ENCODE measurements at places on chromosomes 6 and 20.

DNA sequence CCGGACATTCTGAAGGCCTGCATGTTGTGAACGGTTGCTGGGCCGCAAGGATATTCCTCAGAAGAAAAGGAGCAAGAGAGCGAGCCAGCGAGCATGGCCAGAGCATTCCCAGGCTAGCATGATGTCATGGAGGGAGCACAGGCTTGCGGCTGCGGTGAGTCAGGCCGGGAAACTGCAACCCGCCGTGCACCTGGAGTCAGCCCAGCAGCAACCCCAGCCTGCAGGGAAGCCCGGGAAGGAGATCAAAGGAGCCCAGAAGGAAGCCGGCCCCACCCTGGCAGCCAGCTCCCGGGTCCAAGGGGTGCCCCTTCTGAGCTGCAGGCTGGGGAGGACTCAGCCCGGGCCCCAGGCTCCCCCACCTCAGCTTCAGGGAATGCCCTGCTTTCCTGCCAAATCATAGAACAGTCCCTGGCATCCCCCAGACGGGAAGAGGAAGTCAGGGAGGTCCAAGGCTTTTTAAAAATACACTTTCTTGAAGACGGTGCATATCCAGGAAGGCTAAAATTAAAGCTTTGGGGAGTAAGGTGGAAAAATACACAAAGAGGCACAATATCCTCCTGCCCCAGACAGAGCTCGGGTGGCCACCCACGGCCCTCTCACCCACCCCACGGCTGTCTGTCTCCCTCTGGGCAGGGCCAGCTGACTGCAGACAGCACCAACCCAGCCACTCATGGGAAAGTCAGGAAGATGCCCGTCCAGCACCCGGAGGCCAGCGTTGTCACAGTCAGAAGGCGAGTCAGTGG is 53.7 kb downstream of the BMP7 start:
- peak; percentile 55 for DNase-seq

DNA sequence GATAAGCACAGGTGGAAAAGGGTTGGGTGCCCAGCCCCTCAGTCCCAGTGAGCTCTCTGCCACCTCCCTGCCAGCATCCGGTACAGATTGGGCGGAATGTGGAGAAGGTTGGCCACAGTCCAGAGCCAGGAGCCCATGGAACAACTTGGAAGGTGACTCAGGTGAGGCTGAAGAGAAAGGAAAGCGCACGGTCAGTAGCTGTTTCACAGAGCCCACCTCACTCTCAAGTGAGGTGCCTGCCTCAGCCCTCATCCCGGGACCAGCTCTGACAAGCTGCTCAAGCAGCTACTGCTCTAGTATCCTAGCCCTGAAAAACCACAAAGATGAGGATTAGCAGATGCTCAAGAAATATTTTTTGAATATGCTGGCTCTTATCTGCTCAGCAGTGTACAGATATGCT is 1.1 kb upstream of the MMP24OS start:
- no peak for DNase-seq

- peak; percentile 55 for DNase-seq
Observed at GRCh38 chr6:16764188-16764950, 3.1 kb upstream of the ATXN1 start.

GRCh38 chr20:39607141-39607540 is 645.0 kb downstream of the DHX35 start:
- DNase-seq, result no peak

DNA sequence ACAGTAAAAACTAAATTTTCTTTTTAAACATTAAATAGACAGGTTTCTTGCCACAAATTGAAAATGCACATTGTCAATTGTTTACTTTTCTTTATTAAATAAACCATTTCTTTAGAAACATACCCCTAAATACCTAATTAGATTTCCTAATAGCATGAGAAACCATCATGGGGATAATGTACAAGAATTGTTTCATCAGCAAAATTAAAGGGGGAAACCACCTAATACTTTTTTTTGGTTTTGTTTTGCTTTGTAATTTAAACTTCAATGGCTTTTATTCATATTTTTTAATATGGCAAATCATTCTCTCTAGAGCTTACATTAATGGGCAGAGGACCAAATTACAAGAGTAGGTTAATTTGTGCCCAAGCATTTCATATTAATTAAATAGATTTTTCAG is 987.9 kb downstream of the EPHA7 start:
- no peak for DNase-seq

- no peak for DNase-seq
Observed at GRCh38 chr6:53692172-53692571, 26.6 kb upstream of the KLHL31 start.

GRCh38 chr20:37914672-37915433 is 11.9 kb downstream of the VSTM2L start:
- no peak for DNase-seq

DNA sequence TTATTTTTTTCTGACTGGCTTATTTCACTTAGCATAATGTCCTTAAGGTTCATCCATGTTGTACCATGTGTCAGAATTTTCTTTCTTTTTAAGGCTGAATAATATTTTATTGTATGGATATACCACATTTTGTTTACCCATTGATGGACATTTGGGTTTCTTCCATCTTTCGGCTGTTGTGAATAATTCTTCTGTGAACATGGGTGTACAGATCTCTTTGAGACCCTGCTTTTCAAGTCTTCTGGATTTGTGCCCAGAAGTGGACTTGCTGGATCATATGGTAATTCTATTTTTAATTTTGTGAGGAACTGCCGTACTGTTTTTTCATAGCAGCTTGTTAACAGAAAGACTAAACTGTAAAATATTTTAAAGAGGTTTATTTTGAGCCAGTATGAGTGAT is 94.6 kb upstream of the TMEM181 start:
- DNase-seq, result no peak

- DNase-seq, result no peak
Observed at GRCh38 chr6:11514672-11515071, 22.9 kb upstream of the TMEM170B start.

DNA sequence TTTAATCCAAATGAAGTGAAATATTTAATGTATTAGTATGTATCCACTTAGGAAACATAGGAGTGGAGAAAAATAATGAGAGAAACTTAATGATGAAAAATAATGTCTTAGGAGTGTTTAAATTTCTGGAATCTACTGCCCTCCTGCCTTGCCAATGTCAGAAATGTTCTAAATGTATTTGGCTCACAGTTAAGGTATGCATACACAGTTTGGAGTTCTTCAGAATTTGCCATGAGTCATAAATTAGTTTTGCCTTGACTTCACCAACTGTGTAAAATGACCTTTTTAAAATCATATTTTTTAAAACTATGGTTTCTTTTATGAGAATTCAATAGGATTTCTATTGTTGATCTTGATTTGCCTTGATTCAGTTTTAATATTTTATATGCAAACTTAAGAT is 191.7 kb upstream of the HSF2 start:
- DNase-seq, result no peak

DNA sequence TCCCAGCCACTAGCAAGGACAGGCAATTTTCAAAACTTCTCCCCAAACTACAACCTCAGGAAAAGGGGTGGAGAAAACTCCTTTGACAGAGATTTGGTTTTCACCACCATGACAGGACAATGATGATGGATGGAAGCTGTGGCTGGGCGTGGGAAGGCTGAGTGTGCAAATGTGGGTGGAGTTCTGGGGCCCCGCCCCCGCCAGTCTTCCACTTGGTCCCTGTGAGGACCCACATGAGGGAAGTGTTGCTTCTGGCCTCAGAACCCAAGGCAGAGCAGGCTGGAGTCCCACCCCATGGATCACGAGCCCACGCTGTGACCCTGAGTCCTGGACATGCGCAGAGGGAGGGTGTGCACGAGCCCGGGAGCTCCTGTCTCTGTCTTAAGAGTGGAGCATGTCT is 21.5 kb upstream of the MRGBP start:
- no peak for DNase-seq

DNA sequence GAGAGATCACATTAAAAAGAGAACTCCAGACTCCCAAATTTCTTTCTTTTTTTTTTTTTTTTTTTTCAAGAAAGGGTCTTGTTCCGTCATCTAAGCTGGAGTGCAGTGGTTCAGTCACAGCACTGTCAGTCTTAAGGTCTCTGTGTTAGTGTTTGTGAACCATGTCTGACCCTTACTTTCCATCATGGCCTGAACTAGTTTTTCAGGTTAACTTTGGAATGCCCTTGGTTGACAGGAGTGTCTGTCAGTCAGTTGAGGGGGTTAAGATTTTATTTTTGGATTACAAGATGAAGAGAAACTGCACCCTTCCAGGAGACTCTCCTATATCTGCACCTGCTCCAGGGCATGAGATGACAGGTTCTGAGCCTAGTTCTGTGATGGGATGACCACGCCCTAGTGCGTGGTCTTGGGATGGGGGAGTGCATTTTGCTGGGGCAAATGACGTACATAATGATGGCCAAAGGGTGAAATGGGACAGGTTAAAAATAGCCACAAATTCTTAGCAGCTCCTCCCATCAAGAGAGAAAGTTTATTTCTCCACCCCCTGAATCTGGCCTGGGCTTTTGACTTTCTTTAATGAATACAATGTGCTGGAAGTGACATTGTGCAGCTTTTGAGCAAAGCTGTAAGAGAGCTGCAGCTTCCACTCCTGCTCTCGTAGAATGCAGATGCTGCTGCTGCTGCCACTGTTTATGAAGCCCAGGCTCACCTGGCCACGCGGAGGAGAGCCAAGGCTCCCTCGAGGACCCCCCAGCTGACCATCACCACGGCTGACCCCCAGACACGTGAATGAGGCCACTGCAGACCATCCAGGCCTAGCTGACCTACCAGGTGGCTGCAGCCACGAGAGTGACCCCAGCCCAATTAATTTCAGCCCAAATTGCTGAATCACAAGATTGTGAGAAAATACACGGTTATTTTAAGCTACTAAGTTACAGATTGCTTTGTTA is 29.7 kb upstream of the FAM50B start:
- no peak for DNase-seq

DNA sequence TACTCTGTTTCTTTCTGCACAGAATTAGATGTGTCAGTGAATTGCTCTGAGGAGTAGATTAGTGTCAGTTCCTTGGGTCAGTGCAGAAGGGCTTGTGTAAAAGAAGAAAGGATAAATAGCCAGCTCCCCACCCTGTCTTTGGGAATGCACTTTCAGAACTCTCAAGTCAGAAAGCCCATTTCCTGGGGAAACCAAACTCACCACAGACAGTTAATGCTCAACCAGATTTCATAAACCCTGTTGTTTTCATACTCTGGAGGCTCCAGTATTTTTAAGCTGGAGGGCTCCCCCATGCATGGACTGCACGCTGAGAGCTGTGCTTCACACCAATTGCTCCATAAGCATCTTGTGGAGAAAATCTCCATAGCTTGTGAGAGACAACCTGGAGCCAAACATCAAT is 449.7 kb downstream of the CDH26 start:
- no peak for DNase-seq

DNA sequence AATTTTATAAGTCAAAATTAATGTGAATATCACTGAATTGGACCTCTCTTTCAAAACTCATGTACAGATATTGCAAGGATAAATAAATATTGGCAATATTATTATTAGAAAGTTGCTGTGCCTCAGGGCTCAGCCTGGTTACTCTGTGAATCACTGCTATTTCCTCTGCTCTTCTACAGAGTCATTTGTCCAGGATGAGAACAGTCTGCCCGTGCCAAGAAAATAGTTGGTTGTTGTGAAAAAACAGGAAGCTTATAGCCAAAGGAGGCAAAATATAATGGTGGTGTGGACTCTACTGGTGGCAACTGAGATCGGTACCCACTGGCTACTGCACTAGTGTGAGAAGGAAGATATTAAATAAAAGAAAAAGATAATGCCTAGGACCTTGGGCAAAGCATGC is 93.6 kb downstream of the RIMS1 start:
- peak; percentile 70 for DNase-seq

- no peak for DNase-seq
Observed at GRCh38 chr20:62644802-62645496, 2.6 kb downstream of the SLCO4A1 start.

DNA sequence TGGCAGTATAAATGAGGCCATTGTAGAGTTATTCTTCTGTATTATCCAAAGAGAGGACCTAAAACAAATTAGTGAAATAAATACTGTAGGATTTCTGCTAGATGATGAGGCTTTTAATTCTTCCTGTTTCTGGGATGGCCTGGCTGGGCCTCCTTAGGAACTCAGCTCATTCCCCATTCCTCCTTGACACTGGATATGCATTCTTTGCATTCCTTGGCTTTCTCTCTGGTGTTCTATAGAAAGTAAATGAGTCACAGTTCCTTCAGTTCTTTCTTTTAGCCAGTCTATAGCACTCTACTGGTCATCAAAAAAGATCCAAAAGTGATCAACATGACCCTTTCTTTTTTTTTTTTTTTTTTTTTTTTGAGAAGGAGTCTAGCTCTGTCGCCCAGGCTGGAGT is 8.6 kb downstream of the OR10C1 start:
- DNase-seq, result peak; percentile 63

- no peak for DNase-seq
Observed at GRCh38 chr6:854406-855118, 161.6 kb upstream of the EXOC2 start.

- DNase-seq, result no peak
Observed at GRCh38 chr20:57953638-57954037, 243.8 kb upstream of the PMEPA1 start.

DNA sequence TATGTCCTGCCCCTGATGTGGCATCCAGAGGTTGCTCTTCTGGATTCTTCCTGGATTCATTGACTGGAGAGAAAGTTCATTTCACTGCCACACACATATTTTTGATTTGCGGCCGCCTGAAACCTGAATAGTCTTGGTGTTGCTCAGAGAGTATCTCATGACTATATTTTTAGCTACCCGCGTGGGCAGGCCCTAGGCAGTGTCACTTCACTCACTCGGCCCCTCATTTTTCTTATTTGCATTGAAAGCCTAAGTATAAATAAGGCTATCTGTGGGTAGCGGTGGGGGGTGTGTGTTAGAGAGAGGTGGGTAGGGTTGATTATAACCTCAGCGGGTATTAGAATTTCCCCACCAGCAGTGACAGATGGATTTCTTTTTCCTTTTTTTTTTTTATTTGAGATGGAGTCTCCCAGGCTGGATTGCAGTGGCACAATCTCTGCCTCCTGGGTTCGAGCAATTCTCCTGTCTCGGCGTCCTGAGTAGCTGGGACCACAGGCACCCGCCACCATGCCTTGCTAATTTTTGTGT is 113.5 kb downstream of the JARID2 start:
- DNase-seq, result no peak

DNA sequence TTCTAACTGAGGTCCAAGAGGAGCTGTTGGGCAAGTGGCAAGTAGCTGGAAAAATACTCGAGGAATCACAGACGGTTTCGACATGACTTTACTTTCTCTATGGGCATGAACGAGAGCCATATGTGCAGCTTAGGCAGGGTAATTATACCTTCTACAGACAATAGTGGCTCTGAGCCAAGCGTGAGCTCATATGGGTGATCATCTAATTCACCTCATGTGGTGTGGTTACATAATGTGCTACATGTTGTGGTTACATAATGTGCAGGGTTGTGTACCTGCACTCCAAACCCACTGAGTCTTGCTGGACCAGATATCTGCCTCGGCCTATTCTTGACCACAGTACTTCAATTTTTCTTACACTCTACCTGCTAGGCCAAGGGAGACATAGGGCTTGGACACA is 771.7 kb upstream of the EYS start:
- no peak for DNase-seq

Measured in lung microvascular endothelial cell (primary cell).